ENCODE measurements at places on chromosomes 5 and 9.

- DNase-seq = no peak
Observed at GRCh38 chr9:104849023-104849422, 78.9 kb downstream of the ABCA1 start.

GRCh38 chr5:101915554-101915953 is 380.5 kb downstream of the SLCO4C1 start:
- DNase-seq = no peak

DNA sequence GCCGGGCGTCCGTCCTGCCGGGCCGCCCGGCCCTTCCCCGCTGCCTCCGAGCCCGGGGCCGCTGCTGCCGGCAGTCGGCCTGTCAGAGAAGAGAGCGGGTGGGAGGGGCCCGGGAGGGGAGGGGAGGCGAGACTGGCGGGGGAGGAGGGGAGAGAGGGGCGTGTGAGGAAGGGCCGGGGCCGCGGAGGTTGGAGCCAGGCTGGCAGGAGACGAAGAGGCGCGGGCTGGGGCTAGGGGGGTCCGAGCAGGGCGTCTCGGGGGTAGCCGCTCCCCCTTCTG is 570 bp downstream of the CREBRF start:
- no peak for DNase-seq

- DNase-seq = no peak
Observed at GRCh38 chr5:139745800-139746690, 49.6 kb upstream of the PSD2 start.

- no peak for DNase-seq
Observed at GRCh38 chr9:99070681-99071080, 34.2 kb upstream of the TGFBR1 start.

GRCh38 chr5:8726383-8727036 is 819.4 kb downstream of the SEMA5A start:
- DNase-seq = no peak

DNA sequence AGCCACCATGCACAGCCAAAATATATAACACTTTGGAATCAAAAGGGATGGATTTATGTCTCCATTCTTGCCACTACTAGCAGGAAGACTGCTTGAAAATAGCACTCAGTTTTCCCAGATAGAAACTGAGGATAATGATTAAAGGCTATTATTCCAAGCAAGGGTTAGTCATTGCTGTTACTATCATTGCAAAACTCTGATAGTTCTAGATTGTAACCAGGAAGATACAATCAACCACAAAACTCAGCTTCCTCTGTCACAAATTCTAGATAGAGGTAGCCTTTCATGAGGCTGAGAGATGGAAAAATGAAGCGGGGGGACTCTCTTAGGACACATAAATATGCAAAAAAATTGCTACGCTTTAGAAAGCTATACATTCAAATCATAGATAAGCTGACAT is 3.1 kb downstream of the ANXA1 start:
- DNase-seq = no peak

- DNase-seq = no peak
Observed at GRCh38 chr5:149301744-149302380, 30.2 kb downstream of the AFAP1L1 start.

- no peak for DNase-seq
Observed at GRCh38 chr9:110199643-110200042, 8.3 kb downstream of the C9orf152 start.

DNA sequence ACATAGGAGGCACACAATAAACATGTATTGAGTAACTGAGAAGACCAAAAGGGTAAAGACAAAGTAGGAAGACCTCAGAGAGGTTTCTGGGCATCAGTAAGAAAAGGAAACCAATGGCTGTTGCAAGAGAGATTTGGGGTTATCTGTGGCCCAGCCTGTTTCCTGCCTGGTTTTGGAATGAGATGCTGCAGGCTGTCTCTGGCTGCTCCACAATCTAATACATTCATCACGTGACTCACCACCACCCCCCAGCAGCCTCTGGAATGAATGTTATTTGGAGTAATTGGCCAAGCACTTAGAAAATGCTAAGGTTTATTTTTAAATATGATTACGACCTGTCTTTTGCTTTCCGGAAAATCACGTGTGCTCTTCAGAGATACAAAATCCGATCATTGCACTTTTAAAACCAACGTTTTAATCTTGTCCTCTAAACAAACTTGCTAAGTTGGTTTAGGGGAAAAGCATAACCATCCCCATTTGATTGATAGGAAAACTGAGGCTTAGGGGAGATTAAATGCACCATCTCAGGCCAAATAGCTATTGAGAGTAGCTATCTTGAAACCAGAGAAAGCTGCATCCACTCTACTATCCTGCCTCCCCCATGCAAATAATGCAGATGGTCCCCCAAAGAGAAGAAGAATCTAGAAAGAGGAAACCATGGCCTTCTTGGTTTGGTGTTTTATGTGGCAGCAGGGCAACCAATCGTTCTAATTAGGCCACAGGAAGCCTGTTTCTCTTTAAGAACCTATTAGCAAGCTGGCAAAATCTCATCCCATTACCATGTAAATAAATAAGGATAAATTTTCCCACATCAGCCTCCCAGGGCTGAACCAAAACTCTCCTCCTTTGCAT is 151.8 kb upstream of the ADRA1B start:
- DNase-seq = no peak

- no peak for DNase-seq
Observed at GRCh38 chr9:126156898-126157297, 169.7 kb upstream of the MVB12B start.

DNA sequence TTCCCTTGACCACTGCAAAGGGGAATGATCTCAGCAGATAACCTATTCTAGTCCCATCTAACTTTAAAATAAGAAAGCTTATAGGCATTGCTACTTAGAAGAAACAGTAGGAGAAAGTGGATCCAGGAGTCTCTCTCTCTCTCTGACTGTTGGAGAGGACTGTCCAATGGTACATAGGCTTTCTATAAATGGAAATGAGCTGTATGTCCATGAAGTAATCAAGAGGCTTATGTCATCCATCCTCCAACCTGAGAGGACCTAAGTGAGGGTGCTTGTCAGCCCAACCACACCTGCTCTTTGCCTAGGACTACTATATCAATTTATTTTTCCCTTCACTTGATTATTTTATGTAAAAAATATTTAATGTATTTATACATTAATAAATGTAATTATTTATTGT is 172.3 kb downstream of the PAPPA start:
- DNase-seq = no peak

- no peak for DNase-seq
Observed at GRCh38 chr9:36949466-36949865, 84.6 kb downstream of the PAX5 start.

- no peak for DNase-seq
Observed at GRCh38 chr9:93809204-93809940, 145.8 kb downstream of the BARX1 start.

GRCh38 chr5:101878190-101878589 is 417.9 kb downstream of the SLCO4C1 start:
- DNase-seq = no peak

GRCh38 chr5:157286761-157287211 is 20.9 kb downstream of the CYFIP2 start:
- no peak for DNase-seq

- DNase-seq = no peak
Observed at GRCh38 chr9:27352457-27353165, 55.7 kb upstream of the EQTN start.

- no peak for DNase-seq
Observed at GRCh38 chr5:34721327-34721726, 65.2 kb downstream of the RAI14 start.

DNA sequence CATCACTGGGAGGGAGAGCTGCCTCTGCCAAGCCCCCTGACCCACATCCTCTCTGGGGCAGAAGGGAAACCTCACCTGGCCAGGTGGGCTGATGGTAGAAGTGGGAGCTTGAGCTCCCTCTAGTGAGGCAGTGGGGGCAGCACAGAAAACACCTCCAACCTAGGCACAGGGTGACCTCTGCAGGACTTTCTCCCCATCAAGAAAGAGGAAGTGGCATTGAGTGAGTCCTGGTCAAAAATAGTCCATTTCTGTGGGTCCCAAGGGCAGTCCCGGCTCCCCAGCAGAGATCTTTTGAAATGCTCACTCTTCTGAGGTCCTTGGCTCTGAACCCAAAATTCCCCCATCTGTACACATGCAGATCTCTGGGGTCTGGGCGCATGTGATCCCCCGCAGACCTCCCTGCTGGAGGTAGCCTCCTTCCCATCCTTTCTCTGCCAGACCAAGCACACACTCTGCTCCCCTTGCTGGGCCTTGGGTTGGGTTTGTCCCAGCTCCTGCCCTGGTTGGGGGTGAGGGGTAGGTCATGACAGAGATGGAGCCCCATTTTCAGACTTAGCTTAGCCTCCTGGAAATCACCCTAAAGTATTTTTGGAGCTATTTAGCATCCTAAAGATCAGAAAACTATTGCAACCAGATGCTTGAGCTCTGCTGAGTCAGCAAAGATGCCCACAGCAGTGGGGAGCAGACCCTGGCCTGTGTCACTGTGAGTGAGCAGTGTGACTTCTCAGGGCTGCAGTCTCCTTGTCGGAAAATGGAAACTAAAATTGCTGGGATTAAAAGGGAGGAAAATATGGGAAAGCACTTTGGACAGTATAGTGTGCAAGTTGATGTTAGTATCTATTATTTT is 41.6 kb upstream of the LCP2 start:
- no peak for DNase-seq

DNA sequence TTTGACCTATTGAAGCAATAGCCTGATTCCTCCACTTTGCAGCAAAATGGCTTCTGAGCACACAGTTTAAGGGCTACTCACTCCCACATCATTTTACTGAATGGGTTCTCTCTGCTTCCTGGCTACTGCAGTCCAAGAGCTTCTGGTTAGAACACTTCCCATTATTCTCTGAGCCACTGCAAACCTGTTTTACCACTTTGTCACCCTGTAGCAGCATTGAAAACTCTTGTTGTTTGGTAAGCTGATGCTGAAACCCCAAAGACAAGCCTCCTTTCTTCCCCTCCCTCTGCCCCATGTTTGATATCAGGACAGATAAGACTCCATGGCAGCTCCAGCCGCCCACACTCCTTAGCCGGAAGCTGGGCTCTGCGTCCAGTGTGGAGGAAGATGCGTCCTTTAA is 84.4 kb upstream of the RARS1 start:
- no peak for DNase-seq

- no peak for DNase-seq
Observed at GRCh38 chr5:5188376-5189050, 48.4 kb downstream of the ADAMTS16 start.

GRCh38 chr9:120710110-120710981 is 3.9 kb downstream of the MEGF9 start:
- no peak for DNase-seq

DNA sequence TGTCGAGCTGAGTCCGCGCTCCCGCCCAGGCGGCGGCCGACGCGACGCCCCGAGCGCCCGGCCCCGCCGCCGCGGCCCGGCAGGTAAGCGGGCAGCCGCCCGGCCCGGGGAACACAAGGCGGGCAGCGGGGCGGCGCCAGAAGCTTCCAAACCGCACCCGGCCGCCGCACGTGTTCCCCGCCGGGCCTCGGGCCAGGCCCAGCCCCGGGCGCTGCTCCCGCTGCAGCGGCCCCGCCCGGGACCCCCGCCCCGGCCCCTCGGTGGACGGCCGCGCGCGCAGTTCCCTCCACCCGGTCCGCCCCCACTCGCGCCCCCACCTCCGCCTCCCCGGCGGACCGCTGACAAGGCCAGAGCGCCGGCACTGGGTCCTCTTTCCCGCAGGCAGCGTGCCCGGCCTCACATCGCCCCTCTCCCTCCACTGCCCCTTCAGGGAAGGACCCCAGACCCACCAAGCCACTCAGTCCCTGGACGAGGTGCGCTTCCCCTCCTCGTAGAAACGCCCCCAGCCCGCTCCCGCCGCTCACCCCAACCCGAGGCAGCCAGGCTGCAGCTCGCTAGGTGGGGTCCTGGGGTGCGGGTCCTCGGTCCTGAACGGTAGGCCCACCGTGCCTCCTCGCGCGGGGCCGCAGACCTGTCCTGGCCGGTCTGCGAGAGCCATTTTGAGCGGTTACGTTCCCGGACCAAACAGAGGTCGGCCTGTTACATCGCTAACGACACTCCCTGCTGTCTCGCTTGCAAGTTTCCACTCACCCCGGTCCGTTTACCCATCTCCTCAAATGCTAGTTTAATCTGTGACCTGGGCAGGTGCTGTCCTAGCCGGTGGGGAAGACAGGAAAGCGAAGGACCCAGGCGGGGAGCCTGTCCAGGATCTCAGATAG is 475 bp downstream of the WDR5 start:
- DNase-seq = no peak

- no peak for DNase-seq
Observed at GRCh38 chr5:59158165-59158564, 575.3 kb downstream of the RAB3C start.

DNA sequence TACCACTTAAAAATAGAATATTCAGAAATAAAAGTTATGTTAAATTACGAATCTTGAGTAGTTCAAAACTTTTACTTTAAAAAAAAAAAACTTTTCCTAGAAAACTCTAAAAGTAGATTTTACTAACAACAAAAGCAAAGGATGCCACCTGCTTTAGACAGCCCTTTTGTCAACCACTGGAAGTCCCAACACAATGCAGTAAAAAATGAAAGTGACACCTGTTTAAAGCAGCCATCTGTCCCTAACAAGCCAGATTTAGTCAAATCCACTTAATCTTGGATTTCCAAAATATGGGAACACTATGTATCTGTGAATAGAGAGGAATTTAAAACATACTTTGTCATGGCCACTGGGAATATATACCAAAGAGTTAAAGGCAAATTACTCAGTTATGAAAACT is 3.8 kb downstream of the RFX3 start:
- no peak for DNase-seq

DNA sequence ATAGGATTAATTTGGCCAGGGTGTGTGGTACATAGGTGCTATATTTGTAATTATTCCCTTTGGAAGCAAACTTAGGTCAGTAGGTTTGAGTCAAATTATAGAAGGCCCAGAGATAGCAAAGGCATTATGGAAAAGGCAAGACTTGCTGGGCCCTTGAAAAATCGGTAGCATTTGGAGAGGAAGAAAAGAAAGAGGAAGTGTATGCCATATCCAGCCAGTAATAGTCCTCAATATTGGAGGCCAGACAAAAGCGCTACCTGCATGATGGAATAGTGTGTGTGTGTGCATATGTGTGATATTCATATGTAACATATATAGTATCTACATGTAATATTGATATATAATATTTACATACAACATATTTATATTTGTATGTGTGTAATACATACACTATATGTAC is 146.1 kb downstream of the GHR start:
- DNase-seq = no peak

DNA sequence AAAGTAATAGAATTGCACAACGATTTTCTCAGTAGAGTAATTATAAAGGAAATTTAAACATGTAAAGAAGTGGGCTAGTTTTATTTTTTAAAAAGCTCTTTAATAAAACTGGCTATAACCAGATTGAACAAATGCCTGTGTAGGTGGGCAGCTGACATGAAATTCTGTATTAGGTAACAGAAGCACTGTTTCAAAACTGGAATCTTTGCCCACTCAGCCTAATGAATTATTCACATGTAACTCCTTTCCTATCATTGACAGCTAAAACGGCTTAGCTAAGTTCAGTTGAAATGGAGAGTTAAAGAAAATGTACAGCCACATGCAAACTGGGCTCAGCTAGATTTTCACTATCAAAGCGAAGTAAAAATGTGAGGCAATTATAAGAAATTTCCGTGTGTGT is 1300.1 kb upstream of the ACO1 start:
- no peak for DNase-seq

DNA sequence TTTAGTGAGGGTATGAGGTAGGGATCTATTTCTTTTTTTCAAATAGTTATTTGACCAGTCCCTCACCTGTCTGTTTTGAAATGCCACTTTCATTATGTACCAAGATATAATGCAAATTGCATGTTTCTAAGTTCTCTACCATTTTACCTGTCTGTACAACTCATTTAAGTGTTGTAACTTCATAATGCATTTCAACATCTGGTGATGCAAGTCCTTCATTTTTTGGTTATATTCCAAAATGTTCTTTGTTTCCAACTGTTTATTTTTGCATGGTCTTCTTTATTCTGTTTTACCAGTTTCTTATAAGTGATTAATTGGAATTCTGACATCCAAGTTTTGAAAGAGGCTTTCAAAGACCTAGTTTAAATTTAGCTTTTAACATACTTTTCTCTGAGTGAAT is 26.8 kb downstream of the TDRD7 start:
- DNase-seq = no peak

Data from keratinocyte (primary cell).